BJ (cell line): ENCODE measurements at places on chromosomes 7 and 10.

DNA sequence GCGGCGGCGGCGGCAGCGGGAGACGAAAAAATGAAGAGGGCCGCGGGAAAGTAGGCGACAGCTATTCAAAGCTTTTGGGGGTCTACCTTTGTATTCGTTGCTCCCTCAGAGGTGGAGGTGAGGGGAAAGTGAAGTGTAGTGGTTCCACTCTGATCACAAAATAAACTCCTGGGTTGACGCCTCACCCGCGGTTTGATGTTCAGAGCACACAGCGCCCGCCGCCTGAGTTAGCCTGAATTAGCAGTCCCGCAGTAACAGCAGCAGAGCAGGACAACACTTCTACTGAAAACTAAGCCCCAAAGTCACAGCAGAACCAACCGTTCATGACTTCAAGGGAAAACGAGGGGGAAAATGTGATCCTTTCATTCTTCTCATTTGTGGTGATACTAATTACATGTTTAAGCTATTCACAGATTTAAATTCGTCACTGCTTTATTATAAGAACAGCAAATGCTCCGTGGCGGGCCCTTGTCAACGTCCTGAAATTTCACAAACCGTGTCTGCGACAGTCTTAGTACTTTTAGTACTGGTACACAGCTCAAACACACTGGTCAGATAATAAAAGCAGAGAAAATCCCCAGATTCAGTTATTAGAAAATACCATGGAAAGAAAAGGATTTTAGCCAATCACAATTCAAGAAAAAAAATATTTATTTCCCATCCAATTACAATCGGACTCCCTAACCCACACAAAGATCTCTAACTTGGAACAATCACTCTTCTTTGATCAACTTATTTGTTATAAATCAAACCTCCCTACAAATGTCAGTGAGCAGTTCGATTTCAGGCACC is 563 bp upstream of the JMJD1C start:
- DNase-seq = no peak

GRCh38 chr7:75813781-75814236 is at the start of gene CCL24:
Gene CCL24 (minus strand): TSS chr7:75813806. CDS start chr7:75813715, 91 bp downstream.
- DNase-seq = no peak

- no peak for DNase-seq
These were observed 76.8 kb downstream of the ADK start for GRCh38 chr10:74227697-74228424.

- DNase-seq = no peak
These were observed 49.9 kb upstream of the SH2B2 start for GRCh38 chr7:102236592-102237287.

- DNase-seq = no peak
These were observed 99.8 kb downstream of the RGS10 start for GRCh38 chr10:119442758-119443060.

DNA sequence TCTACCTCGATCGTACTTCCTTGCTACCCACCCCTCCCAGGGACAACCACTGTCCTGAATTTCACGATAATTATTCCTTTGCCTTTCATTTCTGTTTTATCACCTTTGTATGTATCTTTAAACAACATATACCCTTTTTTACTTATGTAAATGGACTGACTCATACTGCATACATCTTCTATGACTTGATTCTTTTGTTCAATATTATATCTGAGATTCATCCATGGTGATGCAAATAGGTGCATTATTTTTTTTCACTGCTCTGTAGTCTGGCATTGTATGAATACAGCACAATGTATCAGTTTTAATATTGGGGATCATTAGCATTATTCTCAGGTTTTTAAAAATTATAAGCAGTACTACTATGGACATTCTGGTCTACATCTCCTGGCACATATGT is 69.4 kb downstream of the ABCC2 start:
- DNase-seq = no peak

DNA sequence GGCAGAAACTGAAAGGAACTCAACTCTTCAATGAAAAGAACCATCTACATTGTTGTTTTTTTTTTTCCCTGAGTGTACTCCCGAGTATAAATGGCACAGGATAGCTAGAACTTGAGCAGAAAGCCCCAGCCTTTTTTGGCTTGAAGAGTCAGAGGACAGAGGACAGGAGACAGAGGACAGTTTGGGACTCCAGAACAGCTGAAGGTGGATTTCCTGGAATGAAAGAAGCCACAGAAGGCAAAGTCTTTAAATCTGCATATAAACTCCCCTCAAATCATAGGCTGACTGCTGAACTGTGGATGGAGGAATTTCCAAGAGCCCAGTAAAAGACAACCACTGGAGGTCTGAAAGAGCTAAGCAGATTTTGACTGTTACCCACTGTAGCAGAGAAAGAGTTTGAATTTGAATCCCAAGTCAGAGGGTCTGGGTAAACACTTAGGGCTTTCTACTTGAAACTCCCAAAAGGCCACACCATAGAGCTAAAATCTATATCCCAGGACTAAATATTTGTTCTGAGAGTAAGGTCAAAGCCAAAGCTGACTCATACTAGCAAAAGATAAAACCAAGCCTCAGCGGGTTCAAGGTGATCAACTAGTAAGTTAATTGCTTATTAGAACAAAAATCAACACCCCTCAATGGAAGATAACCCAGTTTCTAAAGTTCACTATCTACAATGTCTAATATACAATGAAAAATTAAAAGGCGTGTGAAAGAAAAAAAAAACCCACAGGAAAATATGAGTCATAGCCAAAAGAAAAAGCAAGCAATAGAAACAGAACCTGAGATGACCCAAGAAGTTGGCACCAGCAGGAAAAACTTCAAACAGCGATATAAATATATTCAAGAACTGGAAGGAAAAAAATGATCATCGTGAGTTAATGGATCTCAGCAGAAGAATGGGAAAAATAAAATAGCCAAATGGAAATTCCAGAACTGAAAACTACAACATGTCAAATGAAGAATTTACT is 1.8 kb upstream of the OPN1SW start:
- no peak for DNase-seq
